CD8-positive, alpha-beta memory T cell (primary cell): ENCODE measurements at places on chromosomes 4 and X. TPM values are rescaled to one million over a fixed set of nuclear protein-coding genes. Genes with fewer than 3 reads are reported as not detected.
A peak's percentile ranks its signal among the peaks of the same experiment; 100 is the strongest.

DNA sequence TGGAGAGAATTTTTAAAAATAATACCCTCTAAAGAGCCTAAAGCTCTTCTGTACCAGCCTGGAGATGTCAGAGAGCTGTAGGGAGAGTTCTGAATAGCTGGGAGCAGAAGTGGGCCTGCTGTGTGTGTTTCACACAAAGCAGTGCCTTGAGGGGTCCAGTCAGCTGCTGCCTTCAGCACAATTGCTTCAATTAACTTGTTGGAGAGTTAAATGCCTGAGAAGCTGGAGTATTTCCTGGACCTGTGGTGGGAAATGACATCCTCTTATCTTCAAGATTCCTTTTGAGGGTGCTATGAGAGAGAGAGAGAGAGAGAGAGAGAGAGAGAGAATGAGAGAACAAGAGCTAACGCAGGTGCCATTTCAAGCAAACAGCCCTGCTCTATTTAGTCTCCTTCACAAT lies 96.2 kb upstream of the IL1RAPL2 start:
- no peaks in the 10 kb centered on the region for H3K27me3 ChIP-seq
- H3K27ac ChIP-seq: no peak overlapping the region
- DNase-seq: no peak
- no peaks in the 10 kb centered on the region for H3K36me3 ChIP-seq
- H3K4me1 ChIP-seq: no peaks in the 10 kb centered on the region

GRCh38 chr4:3868211-3869173 lies 102.3 kb downstream of the ADRA2C start:
- H3K27me3 ChIP-seq: peaks cover 9% of the 10 kb centered on the region
- no peaks in the 10 kb centered on the region for H3K36me3 ChIP-seq
- no peak for DNase-seq
- no peaks in the 10 kb centered on the region for H3K4me1 ChIP-seq
- H3K4me3 ChIP-seq: no peak overlapping the region
- no peak overlapping the region for H3K27ac ChIP-seq

DNA sequence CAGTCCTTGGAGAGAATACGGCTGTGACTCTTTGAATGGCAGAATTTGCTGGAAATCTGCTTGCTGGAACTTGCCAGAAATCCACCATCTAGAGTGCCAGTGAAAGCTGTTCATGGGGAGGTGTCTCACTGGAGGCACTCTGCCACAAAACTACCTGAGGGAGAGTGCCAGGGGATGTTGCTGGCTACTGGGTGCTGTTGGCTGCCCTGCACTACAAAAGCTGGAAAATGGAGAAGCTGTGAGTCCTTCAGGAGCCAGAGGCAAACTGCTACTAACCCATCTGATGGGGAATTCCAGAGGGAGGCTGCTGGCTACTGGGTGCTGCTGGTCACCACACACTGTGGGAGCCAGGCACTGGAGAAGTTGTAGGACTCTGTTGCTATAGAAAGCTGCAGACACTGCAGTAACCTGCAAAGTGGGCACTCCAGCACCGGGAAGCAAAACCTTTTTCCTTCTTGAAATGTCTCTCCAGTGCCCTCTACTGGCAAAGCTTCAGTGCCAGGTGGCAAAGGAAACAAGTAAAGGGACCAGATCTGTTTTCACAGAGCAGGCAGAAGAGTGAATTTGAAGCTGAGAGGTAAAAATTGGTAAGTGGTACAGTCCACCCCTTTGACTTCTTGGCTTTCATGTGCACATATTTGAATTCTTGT lies 47.8 kb upstream of the HSD17B10 start:
- no peaks in the 10 kb centered on the region for H3K4me1 ChIP-seq
- no peak overlapping the region for H3K4me3 ChIP-seq
- no peak overlapping the region for H3K27ac ChIP-seq
- peak; percentile 40 for DNase-seq

DNA sequence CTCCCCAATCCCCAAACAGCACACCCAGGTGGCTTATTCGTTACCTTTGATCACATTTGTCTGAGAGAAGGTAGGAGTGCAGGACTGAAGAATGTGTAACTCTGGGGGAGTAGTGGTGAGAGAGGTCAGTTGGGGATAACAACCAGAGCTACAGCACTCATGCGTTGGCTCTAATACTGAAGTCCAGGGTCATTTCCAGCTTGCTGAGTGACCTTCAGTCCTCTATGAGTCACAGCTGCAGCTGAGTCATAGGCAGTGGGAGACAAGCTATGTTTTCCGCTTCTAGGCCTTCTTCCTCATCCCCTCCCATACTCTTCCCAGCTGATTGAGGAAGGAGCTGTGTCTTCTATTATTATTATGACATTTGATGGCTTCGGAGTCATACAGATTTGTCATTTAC lies 31.6 kb upstream of the CT47C1 start:
- no peaks in the 10 kb centered on the region for H3K36me3 ChIP-seq
- H3K4me1 ChIP-seq: no peaks in the 10 kb centered on the region
- no peak overlapping the region for H3K4me3 ChIP-seq
- no peak for DNase-seq
- no peak overlapping the region for H3K27ac ChIP-seq

GRCh38 chr4:10421344-10422055 lies 35.7 kb downstream of the ZNF518B start:
- no peak overlapping the region for H3K27ac ChIP-seq
- H3K27me3 ChIP-seq: no peaks in the 10 kb centered on the region
- DNase-seq: no peak
- H3K4me1 ChIP-seq: peaks cover 4% of the 10 kb centered on the region
- H3K36me3 ChIP-seq: no peaks in the 10 kb centered on the region
- H3K4me3 ChIP-seq: no peak overlapping the region

GRCh38 chr4:134499074-134499473 lies 297.5 kb upstream of the PABPC4L start:
- no peak overlapping the region for H3K4me3 ChIP-seq
- no peaks in the 10 kb centered on the region for H3K4me1 ChIP-seq
- DNase-seq: no peak
- H3K27ac ChIP-seq: no peak overlapping the region

DNA sequence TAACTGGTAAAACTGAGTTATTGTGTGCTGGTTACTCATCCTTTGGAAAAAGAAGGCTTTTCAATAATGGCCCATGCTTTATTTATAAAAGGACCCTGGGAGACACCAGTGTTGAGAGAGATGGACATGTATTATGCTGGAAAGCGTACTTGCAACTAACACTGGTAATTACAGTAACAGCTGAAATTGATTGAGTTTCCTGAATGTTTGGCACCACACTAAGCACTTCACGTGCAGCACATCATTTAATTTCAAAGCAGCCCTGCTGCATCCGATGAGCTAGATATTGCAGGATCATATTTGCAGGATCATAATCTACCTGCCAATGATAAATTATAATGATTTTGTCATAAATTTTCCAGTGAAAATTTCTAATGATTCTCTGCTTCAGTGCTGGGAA lies 81.5 kb downstream of the QRFPR start:
- H3K36me3 ChIP-seq: no peaks in the 10 kb centered on the region
- H3K4me3 ChIP-seq: no peak overlapping the region
- DNase-seq: no peak
- H3K27ac ChIP-seq: no peak overlapping the region
- H3K4me1 ChIP-seq: no peaks in the 10 kb centered on the region
- no peaks in the 10 kb centered on the region for H3K27me3 ChIP-seq

DNA sequence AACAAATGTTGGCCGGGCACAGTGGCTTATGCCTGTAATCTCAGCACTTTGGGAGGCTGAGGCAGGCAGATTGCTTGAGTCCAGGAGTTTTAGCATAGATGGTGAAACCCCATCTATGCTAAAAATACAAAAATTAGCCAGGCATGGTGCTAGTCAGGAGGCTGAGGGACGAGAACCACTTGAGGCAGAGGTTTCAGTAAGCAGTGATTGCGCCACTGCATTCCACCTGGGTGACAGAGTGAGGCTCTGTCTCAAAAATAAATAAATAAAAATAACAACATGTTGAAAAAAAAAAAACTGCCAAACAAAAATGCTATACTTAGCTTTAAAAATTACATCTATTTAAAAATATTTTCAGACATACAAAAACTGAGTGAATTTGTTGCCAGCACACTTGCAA lies 374.2 kb upstream of the SMIM31 start:
- H3K4me3 ChIP-seq: no peak overlapping the region
- no peaks in the 10 kb centered on the region for H3K4me1 ChIP-seq
- no peak for DNase-seq

- H3K27ac ChIP-seq: no peak overlapping the region
- no peak overlapping the region for H3K4me3 ChIP-seq
- DNase-seq: no peak
- no peaks in the 10 kb centered on the region for H3K4me1 ChIP-seq
- H3K27me3 ChIP-seq: no peaks in the 10 kb centered on the region
These were observed 192.5 kb downstream of the PCDH19 start for GRCh38 chrX:100217547-100217946.

GRCh38 chrX:53280331-53281320 lies 758 bp downstream of the IQSEC2 start:
- no peak overlapping the region for H3K4me3 ChIP-seq
- no peaks in the 10 kb centered on the region for H3K4me1 ChIP-seq
- DNase-seq: no peak
- H3K36me3 ChIP-seq: no peaks in the 10 kb centered on the region
- H3K27me3 ChIP-seq: no peaks in the 10 kb centered on the region
- peak overlapping the region; percentile 9 for H3K27ac ChIP-seq

DNA sequence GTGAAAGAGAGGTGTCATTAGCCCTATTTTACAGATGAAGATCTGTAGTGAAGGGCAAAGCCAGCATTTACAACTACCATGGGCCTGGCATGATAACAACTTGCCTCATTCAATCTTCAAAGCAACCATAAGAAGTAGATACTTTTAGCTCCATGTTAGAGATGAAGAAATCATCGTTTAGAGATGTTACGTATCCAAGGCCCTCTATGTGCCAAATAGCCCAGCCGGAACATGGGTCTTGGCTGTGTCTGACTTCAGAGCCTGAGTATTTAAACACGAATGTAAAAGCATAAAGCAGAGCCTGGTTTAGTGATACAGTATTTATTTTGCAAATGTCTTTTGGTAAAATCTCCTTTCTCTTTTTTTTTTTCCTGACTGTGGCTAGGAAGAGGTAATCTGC lies 197.1 kb downstream of the RASL11B start:
- no peak for DNase-seq
- H3K27ac ChIP-seq: no peak overlapping the region
- H3K4me1 ChIP-seq: no peaks in the 10 kb centered on the region
- no peaks in the 10 kb centered on the region for H3K36me3 ChIP-seq
- no peak overlapping the region for H3K4me3 ChIP-seq
- H3K27me3 ChIP-seq: no peaks in the 10 kb centered on the region

GRCh38 chrX:37405956-37406355 lies 56.8 kb downstream of the PRRG1 start:
- no peaks in the 10 kb centered on the region for H3K27me3 ChIP-seq
- H3K4me3 ChIP-seq: no peak overlapping the region
- no peaks in the 10 kb centered on the region for H3K36me3 ChIP-seq

GRCh38 chrX:67787196-67787595 lies 243.4 kb downstream of the AR start:
- no peak for DNase-seq
- no peaks in the 10 kb centered on the region for H3K4me1 ChIP-seq
- H3K36me3 ChIP-seq: no peaks in the 10 kb centered on the region
- no peak overlapping the region for H3K27ac ChIP-seq
- no peak overlapping the region for H3K4me3 ChIP-seq
- H3K27me3 ChIP-seq: no peaks in the 10 kb centered on the region

The SCOC gene
- total RNA-seq: 40.8 TPM

The FREM3 gene
- not detected for total RNA-seq

The ADH7 gene
- total RNA-seq: not detected

The CYBB gene
- total RNA-seq: 3.0 TPM

The SLC10A4 gene
- total RNA-seq: not detected

The PRDM8 gene
- 10.9 TPM for total RNA-seq

The ATP8A1 gene
- total RNA-seq: 24.4 TPM

The MAGEA2 gene
- total RNA-seq: not detected

The DUX4 gene
- not detected for total RNA-seq

The USP38 gene
- total RNA-seq: 28.9 TPM
